Left lung (tissue), 14 donors: ENCODE measurements at places on chromosomes 16 and 17. TPM values are rescaled to one million over a fixed set of nuclear protein-coding genes. Genes with fewer than 3 reads are reported as not detected.

The MNT gene
- total RNA-seq: 19.7 TPM

The TRPV3 gene
- total RNA-seq: 0.55 TPM

The GP1BA gene
- total RNA-seq: 0.31 TPM

DNA sequence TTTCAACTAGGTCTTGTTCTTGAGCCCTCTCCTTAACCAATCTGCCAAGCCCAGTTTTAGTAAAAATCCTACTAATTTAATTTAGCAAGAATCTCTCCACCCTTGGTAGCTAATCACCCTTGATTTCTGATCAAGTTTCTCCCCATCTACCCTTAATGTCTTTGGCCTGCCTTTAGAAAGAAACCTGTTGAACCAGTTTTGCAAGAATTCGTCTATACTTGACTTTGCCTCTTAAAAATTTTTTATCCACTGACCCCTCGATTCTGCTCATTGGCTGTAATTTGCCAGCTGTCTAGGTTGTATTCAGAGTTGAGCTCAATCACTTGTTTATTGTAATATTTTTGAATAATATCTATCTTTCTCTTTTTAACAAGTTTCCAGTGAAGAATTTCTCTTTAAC, 1138.5 kb downstream of the CDH11 start:
- H3K27me3 ChIP-seq: no peaks in the 10 kb centered on the region
- no peak for DNase-seq
- no peaks in the 10 kb centered on the region for H3K4me1 ChIP-seq
- no peak overlapping the region for H3K4me3 ChIP-seq
- H3K36me3 ChIP-seq: no peaks in the 10 kb centered on the region
- no peak overlapping the region for H3K27ac ChIP-seq

GRCh38 chr17:43367737-43368242, 31.0 kb upstream of the ARL4D start:
- peak overlapping the region; percentile 36 for H3K4me3 ChIP-seq
- H3K4me1 ChIP-seq: peaks cover 8% of the 10 kb centered on the region
- no peaks in the 10 kb centered on the region for H3K27me3 ChIP-seq

DNA sequence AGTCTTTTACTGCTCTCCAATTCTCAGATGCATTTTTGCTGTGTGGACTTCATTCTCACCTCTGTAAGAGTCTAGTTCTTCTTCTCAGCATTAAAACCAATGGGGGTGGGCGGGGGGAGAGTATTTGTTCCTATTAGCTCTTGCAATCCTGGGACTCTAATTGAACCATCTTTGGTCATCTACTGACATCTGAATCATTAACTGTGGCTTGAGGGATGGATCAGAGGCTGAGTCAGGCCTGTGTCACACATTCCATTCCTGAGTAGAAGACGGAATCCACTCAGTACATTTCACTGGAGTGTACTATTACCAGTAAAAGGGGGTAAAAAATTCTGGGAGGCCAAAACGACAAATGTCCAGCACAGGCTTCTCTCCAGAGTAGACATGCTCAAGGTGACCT, 12.8 kb upstream of the ZNF23 start:
- H3K4me3 ChIP-seq: no peak overlapping the region
- no peaks in the 10 kb centered on the region for H3K36me3 ChIP-seq
- H3K4me1 ChIP-seq: no peaks in the 10 kb centered on the region
- H3K27me3 ChIP-seq: no peaks in the 10 kb centered on the region
- H3K27ac ChIP-seq: no peak overlapping the region
- DNase-seq: no peak

DNA sequence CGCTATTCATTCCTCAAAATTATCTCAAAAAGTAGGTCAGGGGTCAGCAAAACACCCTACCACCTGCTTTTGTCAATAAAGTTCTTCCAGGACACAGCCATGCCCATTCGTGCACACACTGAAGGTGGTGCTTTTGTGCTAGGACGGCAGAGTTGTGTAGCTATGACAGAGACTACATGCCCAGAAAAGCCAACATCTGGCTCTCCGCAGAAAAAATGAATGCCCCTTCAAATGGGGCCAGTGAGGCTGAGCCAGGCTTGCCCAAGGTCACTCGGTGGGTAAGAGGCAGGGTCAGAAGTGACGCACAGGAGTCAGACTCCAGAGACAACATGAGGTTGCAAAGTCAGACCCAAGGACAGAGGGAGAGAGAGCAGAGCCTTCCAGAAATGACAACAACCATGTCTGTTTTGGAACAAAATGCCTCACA, 200.1 kb downstream of the XYLT1 start:
- H3K4me1 ChIP-seq: no peaks in the 10 kb centered on the region
- no peak overlapping the region for H3K4me3 ChIP-seq
- H3K36me3 ChIP-seq: no peaks in the 10 kb centered on the region
- no peaks in the 10 kb centered on the region for H3K27me3 ChIP-seq
- DNase-seq: no peak

- DNase-seq: no peak
- H3K27ac ChIP-seq: no peak overlapping the region
- no peaks in the 10 kb centered on the region for H3K4me1 ChIP-seq
- no peaks in the 10 kb centered on the region for H3K36me3 ChIP-seq
These were observed 56.4 kb downstream of the ZNF18 start for GRCh38 chr17:11940904-11941303.

DNA sequence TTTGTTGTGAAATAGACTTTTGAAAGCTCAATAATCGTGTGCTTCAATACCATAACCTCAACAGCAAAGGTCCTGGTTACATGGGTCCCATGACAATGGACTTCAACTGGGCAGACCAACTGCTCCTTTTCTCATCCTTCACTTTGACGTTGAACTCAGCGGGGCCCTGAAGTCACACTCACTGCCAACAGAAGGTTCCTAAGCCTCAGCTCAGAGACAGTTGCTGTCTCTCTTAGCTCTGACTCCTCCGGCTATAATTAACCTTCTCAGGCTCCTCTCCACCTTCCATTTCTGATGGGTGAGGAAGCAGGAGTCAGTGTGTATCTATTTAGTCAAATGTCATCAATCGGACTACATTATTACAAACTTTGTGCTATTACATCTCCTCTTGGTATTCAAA, 23.8 kb downstream of the MPP3 start:
- no peaks in the 10 kb centered on the region for H3K4me1 ChIP-seq
- H3K4me3 ChIP-seq: no peak overlapping the region
- DNase-seq: no peak
- H3K27ac ChIP-seq: no peak overlapping the region

GRCh38 chr17:27153005-27153404, 140.9 kb upstream of the WSB1 start:
- H3K4me1 ChIP-seq: no peaks in the 10 kb centered on the region
- H3K36me3 ChIP-seq: no peaks in the 10 kb centered on the region
- DNase-seq: no peak
- no peaks in the 10 kb centered on the region for H3K27me3 ChIP-seq
- H3K27ac ChIP-seq: no peak overlapping the region

- no peaks in the 10 kb centered on the region for H3K4me1 ChIP-seq
- peaks cover 78% of the 10 kb centered on the region for H3K27me3 ChIP-seq
- peak overlapping the region; percentile 33 for H3K4me3 ChIP-seq
- DNase-seq: no peak
- peak overlapping the region; percentile 70 for H3K27ac ChIP-seq
These were observed 12.1 kb upstream of the FOXF1 start for GRCh38 chr16:86498155-86498670.

- H3K4me1 ChIP-seq: no peaks in the 10 kb centered on the region
- no peak overlapping the region for H3K4me3 ChIP-seq
- H3K27me3 ChIP-seq: no peaks in the 10 kb centered on the region
- no peak overlapping the region for H3K27ac ChIP-seq
- no peaks in the 10 kb centered on the region for H3K36me3 ChIP-seq
These were observed 199.7 kb upstream of the ASIC2 start for GRCh38 chr17:33492731-33493265.

- H3K4me1 ChIP-seq: peaks cover 100% of the 10 kb centered on the region
- peaks cover 6% of the 10 kb centered on the region for H3K36me3 ChIP-seq
- DNase-seq: no peak
- H3K4me3 ChIP-seq: no peak overlapping the region
These were observed 6.2 kb downstream of the MAP3K14 start for GRCh38 chr17:45310380-45311324.

DNA sequence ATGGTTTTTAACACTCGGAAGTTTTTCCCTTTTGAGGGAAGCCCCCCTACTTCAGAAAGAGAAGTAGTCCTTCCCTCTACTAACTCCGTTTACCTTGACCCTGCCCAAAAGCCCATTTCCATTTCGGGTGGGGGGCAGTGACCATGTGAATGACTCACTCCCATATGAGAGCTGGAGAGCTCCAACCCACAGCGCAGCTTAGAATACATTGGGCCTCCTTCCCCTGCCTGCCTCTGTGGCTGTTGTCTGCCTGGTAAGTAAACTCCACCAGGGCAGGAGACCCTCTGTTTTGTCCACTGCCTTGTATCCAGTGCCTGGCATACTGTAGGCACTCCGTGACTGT, 985 bp downstream of the SGSM2 start:
- H3K36me3 ChIP-seq: peaks cover 19% of the 10 kb centered on the region
- H3K4me3 ChIP-seq: peak overlapping the region; percentile 93
- H3K4me1 ChIP-seq: peaks cover 8% of the 10 kb centered on the region
- no peaks in the 10 kb centered on the region for H3K27me3 ChIP-seq

DNA sequence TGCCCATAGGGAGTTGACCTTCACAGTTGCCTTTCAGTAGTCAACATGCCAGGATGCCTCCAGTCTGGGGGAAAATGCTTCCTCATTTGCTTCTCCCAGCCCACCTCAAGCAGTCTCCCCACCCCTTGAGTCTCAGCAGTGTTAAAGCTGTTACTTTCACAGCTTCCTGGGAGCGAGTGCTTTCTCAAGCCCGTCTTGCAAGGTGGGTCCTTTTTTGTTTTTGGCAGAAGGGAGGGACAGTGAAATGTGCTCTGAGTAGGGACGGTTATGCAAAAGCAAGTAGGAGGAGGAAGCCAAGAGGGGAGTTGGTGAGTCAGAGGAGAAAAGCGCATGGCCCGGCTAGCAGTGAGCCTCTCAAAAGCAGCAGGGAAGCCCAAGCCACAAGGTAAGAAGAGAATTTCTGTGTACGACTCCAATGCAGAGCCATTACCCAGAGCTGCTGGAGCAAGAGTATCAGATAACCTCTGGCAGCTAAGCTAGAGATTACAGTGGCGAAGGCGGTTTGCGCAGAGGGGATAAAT, at the start of gene CHST4:
CHST4 (plus strand) TSS at position 316 of the 521 bp plus-strand sequence. CDS start 10,252 bp downstream, outside the sequence.
- no peak within 1 kb of the TSS for H3K4me3 ChIP-seq
- no peaks in the 10 kb centered on the region for H3K36me3 ChIP-seq
- no peak for DNase-seq
- no peak within 1 kb of the TSS for H3K27ac ChIP-seq
- H3K4me1 ChIP-seq: no peaks in the 10 kb centered on the region

DNA sequence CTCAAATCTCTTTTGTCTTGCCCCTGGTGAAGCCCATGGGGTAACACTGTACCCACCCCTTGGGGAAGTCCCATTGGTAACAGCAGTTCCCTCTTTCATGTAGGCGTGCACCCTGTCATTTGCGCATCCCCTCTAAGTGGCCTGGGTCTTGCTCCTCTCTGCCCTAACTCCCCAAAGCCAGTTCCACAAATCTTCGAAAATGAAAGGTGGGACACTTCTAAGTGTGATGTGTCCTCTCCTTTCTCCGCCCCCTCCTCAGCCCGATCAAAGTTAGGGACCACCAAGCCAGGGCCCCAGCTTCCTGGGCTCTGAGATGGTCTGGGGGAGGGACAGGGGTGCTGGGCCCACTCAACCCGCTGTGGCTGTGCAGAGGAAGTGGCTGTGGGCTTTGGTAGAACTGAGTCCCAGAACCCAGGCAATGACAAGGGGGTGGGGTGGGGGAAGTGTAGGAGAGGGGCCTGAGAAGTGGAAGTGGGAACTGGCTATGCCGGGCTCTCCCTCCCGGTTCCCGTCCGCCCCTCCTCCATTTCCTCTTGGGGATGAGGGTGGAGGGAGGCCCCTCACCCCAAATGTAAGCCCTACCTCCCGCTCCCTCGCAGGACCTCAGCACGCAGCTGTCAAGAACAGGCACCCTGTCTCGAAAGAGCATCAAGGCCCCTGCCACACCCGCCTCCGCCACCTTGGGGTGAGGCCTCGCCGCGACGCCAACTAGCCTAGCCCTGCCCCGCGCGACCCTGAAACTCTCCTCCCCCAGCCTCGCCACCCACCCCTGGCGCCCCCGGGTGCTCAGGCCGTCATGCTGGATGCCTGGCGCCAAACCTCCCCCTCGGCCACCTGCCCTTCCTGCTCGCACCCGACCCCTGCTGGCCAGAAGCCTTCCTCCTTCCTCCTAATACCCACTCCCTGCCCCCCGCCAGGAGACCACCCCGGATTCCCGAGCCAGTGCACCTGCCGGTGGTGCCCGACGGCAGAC, 8.7 kb downstream of the ABI3 start:
- peaks cover 4% of the 10 kb centered on the region for H3K4me1 ChIP-seq
- no peaks in the 10 kb centered on the region for H3K36me3 ChIP-seq
- peak overlapping the region; percentile 91 for H3K27ac ChIP-seq
- peak overlapping the region; percentile 16 for H3K4me3 ChIP-seq
- peak; percentile 88 for DNase-seq
- H3K27me3 ChIP-seq: peaks cover 49% of the 10 kb centered on the region

DNA sequence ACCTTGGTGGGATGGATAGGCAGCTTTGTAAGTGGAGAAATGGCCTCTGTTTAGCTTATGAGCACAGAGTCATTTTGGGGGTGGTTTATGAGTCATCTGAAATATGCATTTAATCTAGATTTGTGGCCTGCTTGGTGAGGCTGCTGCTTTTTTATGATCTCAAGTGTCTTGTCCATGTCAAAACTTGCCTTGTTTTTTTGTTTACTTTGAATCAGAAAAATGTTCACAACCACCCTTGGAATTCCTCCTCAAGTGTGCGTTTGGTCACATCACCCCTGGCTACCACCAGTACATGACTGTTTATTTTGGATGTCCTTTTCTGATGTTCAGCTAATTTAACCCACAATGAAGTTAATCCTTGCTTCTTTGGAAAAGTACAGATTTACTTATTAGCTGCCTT, 64.6 kb downstream of the FTO start:
- H3K4me1 ChIP-seq: peaks cover 47% of the 10 kb centered on the region
- no peak for DNase-seq
- no peaks in the 10 kb centered on the region for H3K27me3 ChIP-seq
- peak overlapping the region; percentile 28 for H3K27ac ChIP-seq
- H3K4me3 ChIP-seq: no peak overlapping the region
- no peaks in the 10 kb centered on the region for H3K36me3 ChIP-seq

DNA sequence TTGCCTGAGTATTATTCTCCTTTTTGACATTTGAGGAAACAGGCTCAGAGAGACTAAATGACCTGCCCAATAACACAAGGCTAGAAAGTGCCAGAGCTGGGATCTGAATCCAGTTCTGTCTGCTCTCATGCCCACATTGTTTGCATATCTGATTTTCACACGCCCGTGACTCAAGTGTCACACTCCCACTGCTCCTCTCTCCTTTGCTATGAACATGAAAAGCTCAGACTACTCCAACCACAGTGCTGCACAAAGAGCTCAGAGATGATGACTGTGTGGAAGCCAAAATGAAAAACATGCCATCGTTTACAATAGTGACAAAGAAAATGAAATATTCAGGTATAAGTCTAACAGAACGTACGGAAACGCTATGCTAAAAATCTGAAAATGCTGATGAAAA, 107.9 kb downstream of the SMG6 start:
- no peak overlapping the region for H3K27ac ChIP-seq
- no peaks in the 10 kb centered on the region for H3K36me3 ChIP-seq
- no peak for DNase-seq
- H3K4me1 ChIP-seq: peaks cover 26% of the 10 kb centered on the region
- H3K27me3 ChIP-seq: no peaks in the 10 kb centered on the region

GRCh38 chr16:58317608-58318152, 22.9 kb upstream of the PRSS54 start:
- H3K4me1 ChIP-seq: no peaks in the 10 kb centered on the region
- peak overlapping the region; percentile 45 for H3K27ac ChIP-seq
- no peaks in the 10 kb centered on the region for H3K36me3 ChIP-seq
- DNase-seq: no peak

- peaks cover 22% of the 10 kb centered on the region for H3K4me1 ChIP-seq
- no peaks in the 10 kb centered on the region for H3K36me3 ChIP-seq
- H3K27ac ChIP-seq: no peak overlapping the region
- DNase-seq: peak; percentile 28
- no peaks in the 10 kb centered on the region for H3K27me3 ChIP-seq
These were observed 114.5 kb upstream of the CHMP6 start for GRCh38 chr17:80876950-80877728.
